CD8-positive, alpha-beta memory T cell (primary cell): ENCODE measurements at places on chromosomes 13 and 19. TPM values are rescaled to one million over a fixed set of nuclear protein-coding genes. Genes with fewer than 3 reads are reported as not detected.
A peak's percentile ranks its signal among the peaks of the same experiment; 100 is the strongest.

- H3K4me1 ChIP-seq: no peaks in the 10 kb centered on the region
- H3K27me3 ChIP-seq: no peaks in the 10 kb centered on the region
- no peak for DNase-seq
- no peak overlapping the region for H3K4me3 ChIP-seq
- H3K27ac ChIP-seq: no peak overlapping the region
- no peaks in the 10 kb centered on the region for H3K36me3 ChIP-seq
Measured at GRCh38 chr13:100195568-100195967, 106.7 kb downstream of the PCCA start.

- no peak overlapping the region for H3K4me3 ChIP-seq
- no peaks in the 10 kb centered on the region for H3K36me3 ChIP-seq
- no peaks in the 10 kb centered on the region for H3K27me3 ChIP-seq
- H3K4me1 ChIP-seq: no peaks in the 10 kb centered on the region
Measured at GRCh38 chr13:34620074-34620850, 321.8 kb upstream of the NBEA start.

GRCh38 chr13:80164462-80164861 lies 176.5 kb downstream of the SPRY2 start:
- no peak overlapping the region for H3K27ac ChIP-seq
- no peak for DNase-seq
- no peak overlapping the region for H3K4me3 ChIP-seq
- H3K27me3 ChIP-seq: no peaks in the 10 kb centered on the region

DNA sequence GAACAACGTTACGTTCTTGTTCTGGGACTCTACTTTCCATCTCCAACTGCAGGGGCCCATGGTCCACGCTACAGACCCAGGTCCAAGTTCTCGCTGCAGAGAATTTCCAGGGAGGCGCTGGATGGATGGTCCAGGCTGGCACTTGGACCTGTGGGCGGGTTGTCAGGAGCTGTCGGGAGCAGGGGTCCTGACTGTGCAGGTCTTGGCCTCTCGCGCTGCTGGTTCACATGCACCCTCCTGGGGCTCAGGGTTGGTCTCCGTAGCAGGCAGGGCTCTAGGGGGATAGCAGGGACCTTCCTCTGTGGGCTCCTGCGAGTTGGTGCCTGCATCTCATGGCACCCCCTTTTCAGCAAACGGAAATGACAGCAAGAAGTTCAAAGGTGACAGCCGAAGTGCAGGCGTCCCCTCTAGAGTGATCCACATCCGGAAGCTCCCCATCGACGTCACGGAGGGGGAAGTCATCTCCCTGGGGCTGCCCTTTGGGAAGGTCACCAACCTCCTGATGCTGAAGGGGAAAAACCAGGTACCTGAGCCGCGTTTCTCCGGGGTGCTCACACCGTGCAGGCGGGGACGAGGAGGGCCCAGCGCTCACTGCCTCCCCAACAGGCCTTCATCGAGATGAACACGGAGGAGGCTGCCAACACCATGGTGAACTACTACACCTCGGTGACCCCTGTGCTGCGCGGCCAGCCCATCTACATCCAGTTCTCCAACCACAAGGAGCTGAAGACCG lies 6.6 kb downstream of the PTBP1 start:
- no peak overlapping the region for H3K4me3 ChIP-seq
- no peak for DNase-seq
- H3K27me3 ChIP-seq: no peaks in the 10 kb centered on the region
- peaks cover 50% of the 10 kb centered on the region for H3K4me1 ChIP-seq

GRCh38 chr19:55005684-55006488 lies 32.2 kb downstream of the GP6 start:
- H3K36me3 ChIP-seq: peaks cover 2% of the 10 kb centered on the region
- H3K27ac ChIP-seq: peak overlapping the region; percentile 72
- H3K4me3 ChIP-seq: peak overlapping the region; percentile 63
- peaks cover 13% of the 10 kb centered on the region for H3K4me1 ChIP-seq
- peaks cover 4% of the 10 kb centered on the region for H3K27me3 ChIP-seq

DNA sequence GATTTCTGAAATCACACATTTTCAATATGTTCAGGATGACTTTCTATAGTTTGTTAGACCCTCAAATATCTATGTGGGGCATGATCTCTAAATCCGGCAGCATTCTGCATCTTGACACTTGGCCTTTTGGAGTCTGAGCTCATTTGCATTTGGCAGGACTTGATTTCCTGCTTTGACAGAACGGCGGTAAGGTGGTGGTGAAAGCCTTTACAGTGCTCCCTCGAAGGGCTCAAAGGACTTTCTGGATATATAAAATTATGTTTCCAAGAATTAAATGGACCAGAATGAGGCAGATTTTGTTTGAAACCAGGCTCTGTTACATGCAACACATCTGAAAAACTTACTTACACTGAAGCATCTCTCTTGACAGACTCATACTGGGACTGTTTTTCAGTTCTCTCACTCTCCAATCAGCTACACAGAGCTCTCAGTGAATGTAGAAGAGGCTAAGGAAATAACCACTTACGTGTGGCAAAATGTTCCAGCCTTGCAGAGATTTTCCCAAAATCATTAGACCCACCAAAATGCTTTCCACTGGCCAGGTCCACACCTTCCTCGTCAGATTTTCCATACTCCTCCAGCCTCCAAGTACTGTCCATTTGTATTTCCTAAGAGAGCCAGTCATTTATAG lies 207.2 kb downstream of the SPRY2 start:
- no peaks in the 10 kb centered on the region for H3K27me3 ChIP-seq
- H3K4me1 ChIP-seq: no peaks in the 10 kb centered on the region
- H3K27ac ChIP-seq: no peak overlapping the region
- DNase-seq: no peak
- H3K36me3 ChIP-seq: no peaks in the 10 kb centered on the region
- no peak overlapping the region for H3K4me3 ChIP-seq

Gene IGLON5
- 0.09 TPM for total RNA-seq

GRCh38 chr13:77878190-77878589 lies 40.4 kb downstream of the EDNRB start:
- no peak overlapping the region for H3K4me3 ChIP-seq
- no peak for DNase-seq
- H3K36me3 ChIP-seq: no peaks in the 10 kb centered on the region
- no peaks in the 10 kb centered on the region for H3K4me1 ChIP-seq

DNA sequence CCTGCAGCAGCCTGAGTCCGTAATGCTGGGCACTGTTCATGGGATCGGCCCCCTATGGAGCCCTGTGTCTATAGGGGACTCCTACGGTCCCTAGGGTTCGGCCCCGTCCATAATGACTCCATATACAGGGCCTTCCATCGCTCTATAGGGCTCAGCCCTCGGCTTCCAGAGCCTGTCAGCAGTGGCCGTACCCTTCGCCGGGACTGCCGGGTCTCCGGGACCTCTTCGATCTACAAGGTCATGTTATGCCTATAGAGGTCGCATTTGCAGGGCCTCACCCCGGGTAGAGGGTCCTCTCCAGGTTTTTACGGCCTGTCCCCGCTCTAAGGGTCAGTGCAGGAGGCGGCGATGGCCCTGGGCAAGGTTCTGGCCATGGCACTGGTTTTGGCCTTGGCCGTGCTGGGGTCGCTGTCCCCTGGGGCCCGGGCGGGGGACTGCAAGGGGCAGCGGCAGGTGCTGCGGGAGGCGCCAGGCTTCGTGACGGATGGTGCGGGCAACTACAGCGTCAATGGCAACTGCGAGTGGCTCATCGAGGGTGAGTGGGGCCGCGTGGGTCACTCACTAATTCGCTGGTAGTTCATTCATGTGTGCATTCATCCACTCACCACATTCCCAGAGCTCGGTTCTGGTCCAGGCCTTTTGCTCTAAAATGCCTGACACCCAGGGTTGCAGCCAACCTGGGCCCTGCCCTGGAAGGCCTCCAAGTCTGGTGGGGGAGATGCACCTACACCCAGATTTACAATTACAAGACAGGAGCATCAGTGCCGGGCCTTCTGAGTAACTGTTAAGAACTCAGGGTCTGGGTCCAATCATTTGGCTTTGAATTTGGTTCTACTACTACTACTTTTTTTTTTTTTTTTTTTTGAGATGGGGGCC lies 699 bp downstream of the MEGF8 start:
- DNase-seq: no peak
- H3K27me3 ChIP-seq: peaks cover 3% of the 10 kb centered on the region
- peak overlapping the region; percentile 95 for H3K4me3 ChIP-seq
- H3K27ac ChIP-seq: peak overlapping the region; percentile 58
- H3K4me1 ChIP-seq: peaks cover 23% of the 10 kb centered on the region

Gene HMGB1
- total RNA-seq: 694 TPM

GRCh38 chr13:75432045-75432444 lies 49.9 kb downstream of the TBC1D4 start:
- no peak overlapping the region for H3K27ac ChIP-seq
- no peaks in the 10 kb centered on the region for H3K4me1 ChIP-seq
- H3K27me3 ChIP-seq: no peaks in the 10 kb centered on the region
- H3K36me3 ChIP-seq: no peaks in the 10 kb centered on the region
- no peak for DNase-seq

DNA sequence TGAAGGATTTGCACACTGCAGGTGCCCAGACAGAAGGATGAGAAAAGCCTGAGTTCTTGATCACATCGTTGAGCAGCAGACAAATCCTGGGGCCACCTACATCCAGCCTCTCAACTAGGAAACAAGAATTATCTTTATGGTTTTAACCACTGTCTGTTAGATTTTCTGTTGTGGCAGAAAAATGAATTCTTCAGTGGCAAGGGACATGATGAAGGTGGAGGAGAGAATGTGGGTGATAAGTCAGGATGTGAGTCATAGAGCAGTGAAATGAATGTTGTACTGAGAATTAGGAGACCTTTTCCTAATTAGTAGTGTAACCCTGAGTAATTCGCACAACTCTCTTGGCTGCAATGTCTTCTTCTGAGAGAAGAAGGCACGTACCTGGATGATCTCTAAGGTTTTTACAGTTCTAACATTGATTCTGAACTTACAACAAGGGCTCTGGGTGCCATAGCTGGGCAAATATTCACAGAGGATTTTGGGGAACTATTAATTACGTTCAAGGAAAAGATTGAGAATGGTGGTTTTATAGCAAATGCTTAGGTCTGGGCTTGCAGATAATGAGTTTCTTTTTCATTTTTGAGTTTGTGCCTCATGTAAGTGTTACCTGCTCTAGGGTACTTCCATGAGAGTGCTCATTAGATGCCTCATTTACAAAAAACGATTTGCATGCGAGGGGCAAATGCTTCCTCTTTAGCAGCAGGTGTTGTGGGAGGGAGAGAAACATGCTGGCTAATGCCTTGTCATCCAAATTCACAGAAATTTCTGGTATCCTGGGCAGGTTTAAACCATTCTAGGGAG lies 111.0 kb upstream of the KL start:
- no peaks in the 10 kb centered on the region for H3K27me3 ChIP-seq
- no peaks in the 10 kb centered on the region for H3K36me3 ChIP-seq
- no peak for DNase-seq
- H3K4me1 ChIP-seq: no peaks in the 10 kb centered on the region

DNA sequence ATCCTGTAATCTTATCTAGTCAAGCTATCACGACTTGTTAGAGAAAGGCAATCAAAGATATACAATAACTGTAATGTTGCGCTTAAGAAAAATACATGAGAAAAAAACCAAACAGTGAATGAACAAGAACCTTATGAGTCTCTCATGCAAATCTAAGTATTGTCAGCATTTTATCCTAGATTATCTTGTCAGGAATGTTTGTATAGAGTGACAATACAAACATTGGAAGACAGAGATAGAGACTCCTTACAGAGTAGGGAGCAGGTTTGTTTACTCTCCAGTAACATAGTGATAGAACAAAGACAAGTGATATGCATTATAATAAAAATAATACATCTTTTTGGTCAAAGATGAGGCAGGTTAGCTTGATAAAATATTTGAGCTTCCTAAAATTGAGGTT lies 444.8 kb downstream of the SLITRK5 start:
- no peak for DNase-seq
- no peaks in the 10 kb centered on the region for H3K4me1 ChIP-seq
- H3K27me3 ChIP-seq: no peaks in the 10 kb centered on the region
- H3K36me3 ChIP-seq: no peaks in the 10 kb centered on the region
- H3K27ac ChIP-seq: no peak overlapping the region

DNA sequence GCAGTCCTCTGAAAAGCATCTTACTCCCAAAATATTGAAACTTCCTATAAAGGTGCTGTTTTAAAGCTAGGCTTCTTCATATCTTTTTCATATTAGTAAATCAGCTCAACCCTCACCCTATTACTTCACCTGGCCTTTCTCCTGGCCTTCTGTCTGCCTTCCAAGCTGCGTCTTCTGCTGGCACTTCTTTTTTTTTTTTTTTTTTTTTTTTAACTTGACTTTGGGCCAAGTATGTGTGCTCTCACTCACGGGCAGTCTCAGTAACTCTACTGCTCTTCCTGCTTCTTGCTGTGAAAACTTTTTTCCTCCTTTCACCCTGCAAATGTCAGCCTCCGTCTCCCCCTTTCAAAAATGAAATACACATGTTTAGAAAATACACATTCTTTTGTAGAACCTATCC lies 41.2 kb upstream of the KCTD4 start:
- no peaks in the 10 kb centered on the region for H3K27me3 ChIP-seq
- H3K4me1 ChIP-seq: no peaks in the 10 kb centered on the region
- H3K27ac ChIP-seq: no peak overlapping the region

Gene ZNF175
- total RNA-seq: 10.0 TPM

DNA sequence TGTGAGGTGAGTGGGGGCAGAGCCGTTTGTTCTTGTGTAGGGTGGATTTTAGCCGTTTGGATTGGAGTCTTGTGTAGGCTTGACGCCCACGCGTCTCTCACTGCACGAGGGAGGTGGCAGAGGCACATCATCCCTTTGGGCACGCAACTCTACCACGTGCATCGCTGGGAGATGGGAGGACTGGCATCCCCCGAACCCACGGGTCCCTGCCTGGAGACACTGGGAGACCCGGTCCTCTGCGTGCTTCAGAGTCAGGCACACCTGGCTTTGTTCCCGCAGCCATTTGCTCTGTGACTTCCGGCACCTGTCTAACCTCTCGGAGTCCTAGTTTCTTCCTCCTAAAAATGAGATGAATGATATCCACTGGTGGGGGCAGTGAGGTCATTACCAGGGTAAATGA lies 6.4 kb downstream of the ARHGEF7 start:
- no peaks in the 10 kb centered on the region for H3K4me1 ChIP-seq
- H3K27ac ChIP-seq: no peak overlapping the region
- no peak for DNase-seq
- no peaks in the 10 kb centered on the region for H3K36me3 ChIP-seq
- no peak overlapping the region for H3K4me3 ChIP-seq

Gene ZNF835
- total RNA-seq: 4.7 TPM

DNA sequence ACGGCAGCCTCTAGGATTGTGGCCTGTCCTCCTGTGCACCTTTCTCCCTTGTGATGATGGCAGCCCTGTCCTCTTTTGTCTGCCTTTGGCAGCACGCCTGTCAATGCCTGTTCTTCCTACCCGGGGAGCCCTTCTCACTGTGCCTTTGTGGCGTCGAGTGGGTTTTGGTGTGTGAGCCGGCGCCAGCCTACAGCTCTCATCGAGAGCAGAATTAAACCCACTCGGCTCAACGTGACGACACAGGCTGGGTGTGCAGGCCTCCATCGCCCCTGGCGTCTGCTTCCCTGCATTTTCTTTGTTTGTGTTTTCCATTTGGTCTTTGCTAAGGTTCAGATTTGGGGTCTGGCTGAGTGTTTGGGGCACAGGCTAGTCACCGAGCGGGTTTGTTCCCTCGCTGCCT lies 34.4 kb downstream of the AP1M1 start:
- DNase-seq: no peak
- no peaks in the 10 kb centered on the region for H3K4me1 ChIP-seq
- H3K27me3 ChIP-seq: no peaks in the 10 kb centered on the region
- peaks cover 15% of the 10 kb centered on the region for H3K36me3 ChIP-seq
